ENCODE measurements at places on chromosomes 11 and 22.
A peak's percentile ranks its signal among the peaks of the same experiment; 100 is the strongest.

DNA sequence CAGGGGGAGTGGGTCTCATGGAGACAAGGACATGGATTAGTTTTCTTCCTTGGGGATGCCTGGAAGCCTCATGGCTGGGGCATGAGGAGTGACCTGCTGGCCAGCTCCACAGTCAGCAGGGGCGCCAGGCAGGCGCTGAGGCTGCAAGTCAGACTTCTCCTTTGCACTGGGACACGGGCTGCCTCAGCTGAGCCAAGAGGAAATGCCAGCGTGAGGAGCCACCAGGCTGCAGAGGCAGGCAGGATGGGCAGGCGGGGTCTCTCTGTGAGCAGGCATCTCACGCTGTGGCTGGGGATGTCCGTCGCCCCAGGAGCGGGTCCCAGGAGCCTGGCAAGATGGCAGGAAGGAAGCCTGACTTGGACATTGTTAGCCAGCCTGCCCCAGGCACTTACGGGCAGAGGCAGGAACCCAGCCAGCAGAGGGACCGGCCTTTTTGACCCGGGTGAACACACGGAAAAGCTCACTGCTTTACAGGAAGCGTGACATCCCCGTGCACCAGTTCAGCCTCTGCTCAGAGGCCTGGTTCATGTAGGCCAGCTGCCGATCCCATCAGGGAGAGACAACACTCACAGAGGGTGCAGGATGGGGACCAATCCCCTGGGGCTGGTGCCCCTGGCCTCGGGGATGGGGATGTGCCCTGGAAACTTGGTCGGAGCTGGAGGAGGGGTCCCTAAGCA, 10.2 kb downstream of the GNB1L start:
- DNase-seq: no peak

- peak; percentile 32 for DNase-seq
Measured at GRCh38 chr22:18110194-18110953, at the start of gene TUBA8. TUBA8 (plus strand) TSS chr22:18110809; CDS start chr22:18110866, 57 bp downstream.

- DNase-seq: no peak
Measured at GRCh38 chr11:72836111-72836510, 21.9 kb downstream of the ATG16L2 start.

GRCh38 chr11:130431331-130431773, 2.9 kb upstream of the ADAMTS8 start:
- peak; percentile 73 for DNase-seq

- peak; percentile 55 for DNase-seq
Measured at GRCh38 chr22:46071451-46072109, 78.7 kb upstream of the PPARA start.

- no peak for DNase-seq
Measured at GRCh38 chr22:39815932-39816331, 77.6 kb downstream of the ENTHD1 start.

DNA sequence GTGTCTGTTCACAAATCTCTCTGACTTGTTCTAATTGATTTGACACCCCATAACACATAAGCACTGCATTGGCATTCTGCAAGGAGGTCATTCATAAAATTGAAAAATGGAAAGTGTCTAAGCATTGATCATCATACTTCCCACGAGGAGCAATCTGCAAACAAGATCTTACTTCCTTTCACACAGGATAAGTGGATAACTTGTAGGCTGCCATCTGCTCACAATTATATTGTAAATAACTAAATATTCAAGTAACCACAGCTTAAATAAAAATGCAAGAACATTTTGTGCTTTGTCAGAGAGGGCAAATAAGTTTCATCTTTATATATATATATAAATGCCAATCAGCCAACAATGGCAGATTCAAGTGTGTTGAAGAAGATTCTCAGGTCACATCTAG, 264.8 kb upstream of the ZC3H12C start:
- DNase-seq: no peak

- DNase-seq: no peak
Measured at GRCh38 chr11:131760091-131761061, 390.0 kb downstream of the NTM start.

- DNase-seq: no peak
Measured at GRCh38 chr11:17400048-17400775, 11.8 kb upstream of the KCNJ11 start.

GRCh38 chr11:38819981-38820380, 2221.9 kb upstream of the RAG2 start:
- no peak for DNase-seq

GRCh38 chr11:67376873-67377808, 3.7 kb upstream of the CLCF1 start:
- DNase-seq: no peak

DNA sequence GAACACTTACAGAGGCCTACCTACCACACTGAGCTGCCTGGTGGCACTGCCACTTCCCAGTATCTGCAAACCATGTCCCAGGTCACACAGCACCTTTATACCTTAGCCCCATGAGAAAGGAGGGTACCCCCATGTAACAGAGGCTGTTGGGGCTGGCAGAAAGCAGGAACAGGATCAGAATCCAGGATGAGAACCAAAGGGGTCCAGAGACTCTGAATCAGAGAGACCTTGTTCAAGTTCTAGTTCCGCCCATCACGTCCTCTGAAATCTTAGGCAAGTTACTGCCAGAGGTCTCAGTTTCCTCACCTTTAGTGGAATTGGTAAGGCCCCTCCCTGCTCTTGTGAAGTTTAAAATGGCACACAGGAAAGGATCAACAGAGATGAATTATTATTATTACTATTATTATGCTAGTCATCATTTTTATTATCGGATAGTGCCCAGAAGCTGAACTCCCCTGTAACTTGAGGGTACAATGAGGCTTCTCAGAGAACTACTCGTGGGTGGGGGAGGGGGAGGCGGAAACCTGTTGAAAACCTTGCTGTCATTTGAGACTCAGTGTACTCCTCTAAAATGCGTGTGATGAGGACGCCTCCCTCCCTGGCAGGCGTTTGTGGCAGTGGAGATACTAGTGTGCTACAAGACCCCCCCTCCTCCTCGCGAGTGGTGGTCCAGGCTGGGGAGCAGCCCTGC, 9.3 kb downstream of the SELENOM start:
- no peak for DNase-seq

- DNase-seq: no peak
Measured at GRCh38 chr11:10021563-10021962, 272.5 kb downstream of the SBF2 start.

DNA sequence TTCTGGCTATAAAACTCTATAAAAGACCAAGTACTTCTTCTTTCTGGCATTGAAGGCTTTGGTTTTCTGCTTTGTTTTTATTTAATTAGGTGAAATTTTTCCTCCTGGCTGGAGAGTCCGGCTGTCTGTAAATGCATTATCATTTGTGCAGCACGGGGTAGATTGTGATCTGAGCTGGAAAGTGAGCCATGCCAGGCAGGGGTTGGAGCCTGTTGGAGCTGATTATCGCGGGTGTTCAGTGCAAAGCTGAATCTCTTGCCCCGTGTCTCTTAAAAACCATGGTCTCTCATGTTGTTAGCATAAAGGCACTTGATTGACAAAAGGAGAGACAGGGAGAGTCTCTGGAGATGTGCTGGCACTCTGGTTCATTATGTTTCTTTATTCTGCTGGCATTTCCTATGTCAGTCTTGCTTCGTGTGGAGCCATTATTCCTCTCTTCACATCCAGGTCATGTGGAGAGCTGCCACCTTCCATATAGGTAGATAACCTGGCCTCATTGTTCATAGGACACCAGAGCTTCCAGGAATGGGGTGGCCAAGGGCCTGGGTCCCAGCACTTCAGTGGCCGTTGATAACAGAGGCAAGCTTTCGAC, 75.2 kb downstream of the LDLRAD3 start:
- DNase-seq: no peak

DNA sequence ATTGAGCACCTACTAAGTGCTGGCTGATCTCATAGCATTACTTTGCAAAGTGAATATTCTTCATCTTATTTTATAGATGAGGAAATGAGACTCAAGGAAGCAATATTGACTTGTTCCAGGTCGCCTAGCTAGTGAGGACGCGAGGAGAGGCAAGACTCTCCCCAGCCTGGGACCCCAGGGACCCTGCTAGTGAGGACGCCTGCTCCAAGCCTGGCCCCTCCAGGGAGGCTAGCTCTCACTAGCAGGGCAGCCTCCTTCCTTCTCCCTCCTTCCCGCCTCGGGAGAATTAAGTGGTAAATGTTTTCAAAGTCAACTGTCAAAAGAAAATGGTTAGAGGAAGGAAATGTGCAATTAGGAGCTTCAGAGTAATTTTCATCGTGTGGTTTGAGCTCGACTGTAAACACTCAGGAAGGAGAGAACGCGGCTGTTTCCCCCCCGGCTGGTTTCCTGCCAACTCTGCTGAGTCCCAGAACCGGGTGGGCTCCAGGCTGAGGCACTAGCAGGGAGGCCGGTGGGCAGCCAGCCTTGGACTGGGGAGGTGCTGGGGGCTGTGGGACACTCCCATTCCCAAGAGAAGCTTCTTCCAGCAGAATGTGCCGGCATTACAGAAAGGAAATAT, 17.9 kb downstream of the MYEOV start:
- DNase-seq: no peak

DNA sequence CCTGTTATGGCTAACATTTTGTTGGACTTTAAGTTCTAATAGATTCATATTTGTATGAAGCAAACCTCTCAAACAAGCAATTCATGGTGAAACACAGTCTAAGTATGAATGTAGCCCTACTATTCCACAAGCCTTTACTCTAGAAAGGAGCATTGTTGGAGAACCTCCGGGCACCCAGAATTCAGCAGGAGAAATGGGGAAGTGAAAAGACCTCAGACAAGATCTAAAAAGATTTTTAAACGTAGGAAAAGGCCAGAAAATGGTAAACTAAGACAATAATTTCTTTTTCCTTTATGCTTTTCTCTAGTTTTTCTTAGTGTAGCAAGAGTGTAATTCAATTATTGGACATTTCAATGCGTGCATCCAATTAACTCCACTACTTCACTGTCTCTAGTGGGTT, 426.4 kb downstream of the INSC start:
- DNase-seq: no peak

GRCh38 chr11:94793002-94793401, 24.8 kb downstream of the AMOTL1 start:
- no peak for DNase-seq

- DNase-seq: no peak
Measured at GRCh38 chr11:65593518-65594414, 1.8 kb downstream of the KCNK7 start.

GRCh38 chr11:65036931-65037330, 4.1 kb upstream of the SAC3D1 start:
- no peak for DNase-seq

DNA sequence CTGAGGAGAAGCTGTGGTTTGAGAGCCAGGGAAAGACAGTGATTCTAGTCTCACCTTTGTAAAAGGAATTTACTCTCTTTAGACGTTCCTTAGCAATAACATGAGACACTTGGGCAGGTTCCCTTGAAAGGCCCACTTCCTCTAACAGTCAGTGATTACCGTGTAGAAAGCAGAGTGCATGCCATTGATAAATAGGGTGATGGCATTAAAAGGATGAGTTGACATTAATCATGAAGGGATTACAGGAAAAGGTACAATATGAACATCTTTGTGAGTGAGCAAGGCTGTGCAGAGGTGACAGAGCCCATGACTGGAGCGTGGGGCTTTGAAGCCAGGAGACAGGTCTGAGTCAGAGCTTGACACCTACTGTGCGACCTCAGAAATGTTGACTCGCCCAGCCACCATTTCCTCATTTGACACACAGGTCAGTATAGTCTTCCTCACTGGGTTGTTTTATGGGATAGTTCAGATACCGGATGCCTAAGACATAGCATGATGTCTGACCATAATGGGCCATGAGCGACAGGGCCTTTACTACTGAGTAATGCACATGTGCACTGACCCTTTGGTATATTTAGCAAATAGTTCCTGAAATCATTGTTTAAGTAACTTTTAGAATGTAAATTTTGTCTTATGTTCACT, 341.7 kb upstream of the MTNR1B start:
- DNase-seq: peak; percentile 2

DNA sequence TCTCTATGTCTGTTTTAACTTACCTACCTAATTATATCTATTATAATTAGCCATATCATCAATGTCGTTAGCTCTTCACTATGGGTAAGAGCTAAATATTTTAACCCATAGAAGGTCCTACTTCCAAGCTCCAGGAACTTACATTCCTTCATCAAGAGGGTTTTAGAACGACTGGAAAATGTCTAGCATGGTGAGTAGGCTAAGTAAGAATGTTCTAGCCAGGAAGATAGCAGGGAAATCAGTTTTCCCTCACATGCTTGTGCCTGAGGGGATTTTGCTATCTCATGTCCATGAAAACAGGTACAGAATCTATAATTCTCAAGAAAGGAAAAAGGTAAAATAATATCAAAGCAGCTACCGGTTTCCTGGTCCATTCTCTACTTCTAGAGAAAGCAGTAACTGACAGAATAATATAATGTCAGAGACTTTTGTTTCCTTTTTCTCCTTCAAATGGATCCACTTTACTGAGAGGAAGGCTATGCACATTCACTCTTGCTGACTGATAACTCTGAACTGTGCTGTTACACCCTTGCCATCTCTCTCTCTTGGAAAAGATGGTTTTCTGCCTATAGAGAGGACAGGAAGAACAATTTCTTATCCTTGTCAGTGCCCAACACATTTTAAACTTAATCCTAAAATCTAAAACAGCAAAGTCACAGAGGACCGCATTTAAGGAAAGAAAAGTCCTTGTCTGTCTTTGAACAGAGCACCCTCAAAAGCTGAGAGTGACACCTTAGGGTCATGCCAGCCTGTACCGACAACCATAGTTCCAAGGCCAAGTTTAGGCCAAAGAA, 67.0 kb downstream of the MAML2 start:
- DNase-seq: no peak

DNA sequence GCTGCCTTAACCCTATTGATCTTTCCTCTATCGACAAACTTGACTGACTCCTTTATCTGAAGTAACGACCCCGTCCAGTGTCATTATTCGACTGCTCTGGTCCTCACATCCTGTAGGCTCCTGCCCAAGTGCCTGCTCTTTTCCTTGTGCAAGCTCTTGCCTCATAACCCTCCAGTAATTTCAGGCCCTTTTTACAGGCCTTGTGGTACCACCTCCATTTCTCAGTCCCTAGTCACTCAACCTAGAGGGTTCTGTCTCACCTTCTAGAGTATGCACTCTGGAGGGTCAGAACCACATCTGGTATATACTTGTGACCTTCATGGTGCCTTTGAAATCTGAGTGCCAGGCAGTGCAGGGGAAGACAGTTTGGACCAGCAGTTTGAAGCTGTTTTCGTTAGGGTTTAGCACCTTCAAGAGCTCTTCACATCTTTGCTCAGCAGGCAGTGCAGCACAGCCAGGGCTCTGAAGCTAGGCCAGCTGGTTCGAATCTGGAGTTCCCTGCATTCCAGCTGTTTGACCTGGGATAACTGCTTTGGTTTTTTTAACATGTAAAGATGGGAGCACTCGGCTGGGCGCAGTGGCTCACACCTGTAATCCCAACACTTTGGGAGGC, 11.2 kb downstream of the SNRPD3 start:
- DNase-seq: no peak

GRCh38 chr11:71304491-71304890, 52.1 kb upstream of the SHANK2 start:
- DNase-seq: no peak

GRCh38 chr11:116962108-116962507, 124.7 kb upstream of the APOA1 start:
- DNase-seq: no peak

GRCh38 chr11:101880222-101880621, 34.6 kb upstream of the CEP126 start:
- DNase-seq: no peak
